SW480 (cell line): ENCODE measurements at places on chromosomes 4 and X.

DNA sequence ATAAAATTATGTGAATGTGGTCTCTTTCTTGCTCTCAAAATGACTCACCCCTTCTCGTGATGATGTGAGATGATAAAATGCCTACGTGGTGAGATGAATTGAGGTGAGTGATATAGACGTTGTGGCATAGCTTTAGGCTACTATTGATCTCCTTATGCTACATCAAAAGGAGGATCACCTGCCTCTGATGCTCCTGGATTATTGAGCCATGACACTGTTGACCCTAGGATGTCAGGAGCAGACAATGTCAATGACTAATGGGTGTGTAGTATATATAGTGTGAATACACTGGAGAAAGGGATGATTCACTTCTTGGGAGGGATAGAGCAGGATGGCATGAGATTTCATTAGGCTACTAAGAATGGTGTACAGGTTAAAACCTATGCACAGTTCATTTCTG, 210.7 kb upstream of the PRPS2 start:
- DNase-seq, result peak; percentile 47

DNA sequence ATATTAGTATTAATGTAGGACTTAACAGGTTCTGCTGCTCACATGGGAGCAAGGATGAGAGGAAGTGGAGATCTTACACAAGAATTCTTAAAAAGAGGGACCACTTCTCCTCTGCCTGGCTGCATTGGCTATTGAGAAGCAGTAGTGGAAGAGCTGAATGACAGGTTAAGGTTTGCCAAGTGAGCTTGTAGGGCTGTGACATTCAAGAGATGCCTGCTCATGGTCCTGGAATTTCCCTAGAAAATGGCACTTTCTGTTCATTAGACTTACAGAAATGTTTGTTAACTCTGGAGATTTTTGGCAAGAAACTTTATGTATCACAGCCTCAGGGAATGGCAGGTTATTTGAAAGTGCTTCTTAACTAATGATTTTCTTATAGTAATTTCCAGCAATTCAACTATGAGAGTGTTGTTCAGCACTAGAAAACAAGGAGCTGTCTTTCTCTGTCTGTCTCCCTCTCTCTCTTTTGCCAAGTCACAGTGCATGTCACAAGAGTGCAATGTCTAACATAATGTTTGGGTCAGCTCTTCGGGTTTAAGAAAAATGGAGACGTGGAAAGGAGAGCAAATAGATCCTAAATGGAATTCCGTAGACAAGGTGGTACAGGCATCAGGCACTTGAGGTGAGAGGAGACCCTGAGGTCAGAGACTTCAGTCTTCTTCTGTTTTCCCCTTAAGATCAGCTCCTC, 8.3 kb upstream of the NAP1L5 start:
- no peak for DNase-seq

- DNase-seq, result peak; percentile 43
Measured at GRCh38 chrX:107894038-107894437, 68.4 kb downstream of the MID2 start.

DNA sequence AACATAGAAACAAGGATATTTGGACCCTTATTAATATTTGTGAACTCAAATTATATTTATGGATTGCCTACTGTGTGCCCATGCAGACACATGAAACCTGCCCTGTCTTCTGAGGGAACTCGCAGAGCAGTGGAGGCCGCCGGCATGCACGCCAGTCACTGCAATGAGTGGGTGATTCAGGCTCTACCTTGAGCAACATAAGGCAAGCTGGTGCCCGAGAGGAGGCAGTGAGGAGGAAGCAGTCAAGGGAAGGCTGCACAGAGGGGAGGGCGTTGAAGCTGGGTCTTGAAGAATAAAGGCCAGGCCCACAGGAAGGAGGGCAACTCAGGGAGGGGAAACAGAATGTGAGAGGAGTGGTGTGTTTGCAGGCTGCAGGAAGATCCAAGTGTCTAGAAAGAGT, 52.8 kb downstream of the PPEF2 start:
- DNase-seq, result no peak

DNA sequence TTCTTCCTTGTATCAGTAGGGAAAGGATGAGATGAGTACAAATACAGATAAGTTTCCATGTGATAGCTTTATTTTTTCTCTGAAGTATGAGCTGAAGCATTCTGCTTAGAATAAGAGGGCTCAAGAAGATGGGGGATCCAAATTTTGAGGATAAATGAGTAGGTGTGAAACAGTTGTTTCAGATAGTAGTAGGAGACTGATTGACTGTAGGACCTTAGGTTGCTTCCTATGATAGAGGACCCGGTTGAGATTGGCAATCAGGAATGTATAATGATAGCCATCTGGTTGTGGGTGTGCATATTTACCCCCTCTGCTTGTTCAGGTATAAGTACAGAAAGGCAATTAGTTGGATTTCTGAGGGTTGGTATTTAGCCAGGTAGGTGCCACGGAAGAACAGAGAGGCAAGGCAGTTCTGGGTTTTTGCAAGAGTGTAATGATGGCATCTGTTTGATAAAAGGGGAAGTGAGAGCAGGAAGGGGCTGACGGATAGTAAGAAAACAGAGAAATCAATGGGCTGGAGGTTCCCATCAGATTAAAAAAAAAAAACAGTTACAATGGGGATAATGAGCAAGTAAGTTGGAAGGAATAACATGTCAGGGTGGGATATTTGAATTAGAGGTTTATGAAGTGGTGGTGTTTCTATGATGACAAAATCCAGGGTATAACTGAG, 13.7 kb downstream of the OCRL start:
- DNase-seq, result no peak

GRCh38 chrX:138191998-138192397, 519.5 kb downstream of the FGF13 start:
- DNase-seq, result peak; percentile 23

DNA sequence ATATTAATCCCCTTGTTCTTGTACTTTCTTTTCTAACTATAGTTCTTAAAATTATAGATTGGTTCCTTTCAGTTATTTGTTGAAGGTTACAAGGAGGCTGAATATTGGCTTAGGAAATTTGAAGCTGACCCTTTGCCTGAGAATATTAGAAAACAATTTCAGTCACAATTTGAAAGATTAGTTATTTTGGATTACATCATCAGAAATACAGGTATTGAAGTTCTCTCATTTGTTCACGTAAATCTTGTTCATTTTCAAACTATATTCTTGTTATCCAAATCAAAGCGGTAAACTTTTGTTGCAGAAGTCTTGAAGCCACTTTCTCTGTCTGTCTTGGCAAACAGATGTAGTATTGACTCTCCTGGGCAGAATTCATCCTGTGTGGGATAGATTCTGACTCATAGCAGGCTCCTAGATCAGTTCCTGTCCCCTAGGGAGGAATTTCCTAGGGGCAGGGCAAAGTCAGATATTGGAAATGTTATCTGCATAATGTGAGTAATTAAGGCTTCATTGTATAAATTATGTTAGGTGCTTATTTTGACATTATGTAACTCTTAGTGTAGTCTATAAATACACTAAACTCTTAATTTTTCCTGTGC, 25.2 kb downstream of the PI4K2B start:
- no peak for DNase-seq

- peak; percentile 52 for DNase-seq
Measured at GRCh38 chr4:52911684-52912294, 49.7 kb downstream of the RASL11B start.

- DNase-seq, result no peak
Measured at GRCh38 chrX:23048806-23049573, 49.2 kb downstream of the DDX53 start.

DNA sequence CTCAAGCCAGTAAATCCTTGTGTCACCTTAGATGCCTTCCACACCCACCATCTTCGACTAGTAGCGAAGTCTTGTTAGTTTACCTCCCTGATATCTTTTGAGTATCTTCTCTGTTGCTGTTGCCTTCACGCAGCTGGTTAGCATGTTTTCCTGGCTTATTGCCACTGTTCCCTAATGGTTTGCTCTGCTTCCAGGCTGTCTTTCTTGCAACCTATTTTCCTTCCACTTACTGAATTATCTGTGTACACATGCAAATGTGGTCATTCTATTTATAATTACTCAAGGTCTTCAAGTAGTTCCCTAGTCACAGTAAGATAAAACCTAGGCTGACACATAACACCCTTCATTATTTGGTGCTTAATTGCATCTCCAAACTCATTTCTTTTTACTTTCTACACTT, 89.5 kb downstream of the UGT8 start:
- no peak for DNase-seq

- DNase-seq, result no peak
Measured at GRCh38 chr4:190014771-190015537, 12.1 kb downstream of the FRG2 start.

- no peak for DNase-seq
Measured at GRCh38 chr4:148435654-148436406, 6.4 kb downstream of the NR3C2 start.
